ENCODE measurements at places on chromosomes 5 and 9.

DNA sequence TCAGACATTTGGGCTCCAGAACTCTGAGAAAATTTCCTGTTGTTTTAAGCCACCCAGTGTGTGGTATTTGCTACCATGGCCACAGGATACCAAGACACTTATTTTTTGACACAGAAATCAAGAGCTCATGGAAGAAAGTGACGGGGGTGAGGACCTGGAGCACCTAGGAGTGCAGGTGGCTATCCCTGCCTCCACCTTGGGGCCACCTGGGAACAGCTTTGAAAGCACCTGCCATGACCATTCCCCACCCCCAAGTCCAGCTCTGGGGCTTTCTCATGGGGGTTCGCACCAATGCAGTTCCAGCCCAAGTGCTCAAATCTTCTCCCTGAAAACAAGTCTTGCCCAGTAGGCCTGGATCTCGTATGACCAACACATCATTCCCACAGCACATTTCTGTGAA is 214.9 kb upstream of the IRX1 start:
- DNase-seq: no peak

DNA sequence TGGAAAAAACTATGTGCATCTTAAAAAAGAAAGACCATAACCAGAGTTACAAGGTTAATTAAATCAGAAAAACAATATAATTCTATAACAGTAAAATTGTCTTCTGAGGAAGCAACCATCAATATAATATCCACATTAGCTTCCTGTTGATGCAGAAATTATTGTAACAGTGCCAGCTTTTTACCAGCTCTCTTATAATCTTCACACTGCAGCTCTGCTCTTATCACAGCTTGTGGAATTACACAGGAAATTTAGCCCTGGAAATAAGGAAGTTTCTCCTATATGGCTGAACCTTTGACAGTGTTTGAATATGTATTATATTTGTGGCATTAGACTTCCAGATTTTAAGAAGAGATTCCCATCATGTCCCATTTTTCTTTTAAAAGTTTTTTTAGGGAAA is 49.1 kb upstream of the TEK start:
- DNase-seq: no peak

DNA sequence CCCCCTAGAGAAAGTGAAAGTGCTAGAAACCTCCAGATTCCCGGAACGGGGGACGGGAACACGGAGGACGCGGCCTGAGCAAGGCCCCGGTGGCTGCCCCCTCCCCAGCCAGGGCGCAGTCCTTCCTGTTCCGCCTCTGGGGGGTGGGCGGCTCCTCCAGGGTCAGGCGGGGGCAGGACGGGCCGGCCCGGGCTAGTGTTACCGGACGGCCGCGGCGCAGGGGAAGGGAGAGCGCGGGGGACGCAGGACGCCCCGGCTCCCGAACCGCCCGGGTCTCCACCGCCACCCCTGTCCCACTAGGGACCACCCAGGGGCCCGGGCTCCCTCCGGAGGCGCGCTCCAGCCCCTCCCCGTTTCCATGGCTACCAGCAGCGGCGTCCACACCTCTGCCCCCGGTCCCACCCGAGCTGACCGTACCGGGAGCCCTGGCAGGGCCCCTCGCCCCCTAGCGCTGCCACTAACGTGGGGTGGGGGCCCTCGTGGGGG is 579 bp downstream of the SLC12A7 start:
- no peak for DNase-seq

GRCh38 chr5:128949847-128950546 is 15.3 kb upstream of the SLC27A6 start:
- no peak for DNase-seq

DNA sequence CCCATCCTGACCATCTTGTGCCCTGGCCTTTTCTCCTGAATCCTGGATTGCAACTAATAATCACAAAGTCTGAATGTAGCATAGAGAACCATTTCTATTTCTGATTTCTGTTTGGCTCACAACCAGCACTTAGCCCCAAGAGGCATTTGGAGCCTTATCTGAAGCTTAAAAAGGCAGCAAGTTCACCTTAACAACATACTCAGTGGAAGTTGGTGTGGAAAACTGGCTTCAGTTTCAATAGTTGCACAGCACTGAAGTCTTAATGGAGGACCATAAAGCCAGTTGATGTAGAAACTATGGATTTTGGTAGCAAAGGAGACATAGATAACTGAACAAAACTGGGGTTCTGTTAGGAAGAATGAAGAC is 574.1 kb downstream of the PSAT1 start:
- DNase-seq: no peak

DNA sequence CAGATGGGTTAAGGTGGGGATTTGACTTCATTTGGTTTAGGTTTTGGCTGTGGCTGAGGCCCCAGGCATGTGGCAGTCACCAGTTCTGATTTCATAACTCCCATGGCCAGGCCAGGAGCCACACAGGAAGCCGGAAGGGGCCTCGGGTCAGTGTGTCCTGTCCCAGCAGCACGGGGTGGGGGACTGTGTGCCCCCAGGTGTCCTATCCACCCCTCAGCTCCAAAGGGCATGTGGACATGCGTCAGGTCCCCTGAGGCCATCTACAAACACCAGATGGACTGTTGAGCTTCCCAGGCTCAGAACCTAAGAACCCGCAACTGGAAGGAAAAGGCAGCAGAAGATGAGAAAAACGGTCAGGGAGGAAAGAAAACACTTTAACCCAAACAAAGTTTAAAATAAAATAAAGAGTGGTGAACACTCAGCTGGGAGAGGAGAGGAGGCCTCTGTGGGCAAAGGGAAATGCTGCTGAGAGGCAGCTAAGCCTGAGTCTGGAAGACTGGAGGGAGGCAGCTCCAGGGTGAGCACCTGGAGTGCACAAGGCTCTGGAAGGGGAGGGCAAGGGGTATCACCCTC is 260.8 kb downstream of the AUH start:
- DNase-seq: no peak

DNA sequence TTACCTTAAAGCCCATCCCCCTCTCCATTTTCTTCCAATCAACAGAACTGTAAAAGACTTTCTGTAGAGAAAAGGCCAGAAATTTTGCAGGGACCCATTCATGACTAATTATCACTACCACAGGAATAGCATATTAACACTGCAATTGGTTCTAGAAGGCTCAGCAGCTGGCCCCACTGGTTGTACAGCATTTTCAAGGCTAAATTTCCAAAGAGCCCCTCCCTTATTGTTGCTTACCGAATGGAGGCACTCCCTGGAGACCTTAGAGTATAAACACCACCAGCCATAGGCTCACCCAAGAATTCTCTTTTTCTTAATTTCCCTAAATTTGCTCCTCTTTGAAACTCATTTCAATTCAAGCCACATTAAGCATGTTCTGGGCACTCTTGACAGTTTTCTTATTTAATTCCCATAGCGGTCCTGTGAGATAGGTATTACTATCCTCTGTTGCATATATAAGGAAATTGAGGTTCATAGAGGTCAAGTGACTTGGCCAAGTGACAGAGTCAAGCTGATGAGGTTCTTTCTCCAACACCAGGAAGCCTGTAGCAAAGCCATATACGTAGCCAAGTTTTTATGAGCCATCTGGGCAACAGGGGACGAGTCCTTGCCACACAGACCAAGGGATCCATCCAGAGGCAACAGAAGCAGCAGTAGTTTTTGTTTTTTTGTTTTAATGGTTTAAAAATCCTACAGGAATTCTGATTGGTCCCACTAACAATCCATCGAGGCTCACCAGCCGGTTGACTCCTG is 83.9 kb upstream of the NR5A1 start:
- DNase-seq: no peak

GRCh38 chr9:26605367-26605766 is 287.2 kb downstream of the CAAP1 start:
- DNase-seq: no peak

- DNase-seq: no peak
These were observed 86.0 kb downstream of the PRRT1B start for GRCh38 chr9:131631306-131631705.

- DNase-seq: no peak
These were observed 248.1 kb upstream of the MAP3K1 start for GRCh38 chr5:56567278-56567677.

- no peak for DNase-seq
These were observed 19.7 kb upstream of the VLDLR start for GRCh38 chr9:2601785-2602378.

DNA sequence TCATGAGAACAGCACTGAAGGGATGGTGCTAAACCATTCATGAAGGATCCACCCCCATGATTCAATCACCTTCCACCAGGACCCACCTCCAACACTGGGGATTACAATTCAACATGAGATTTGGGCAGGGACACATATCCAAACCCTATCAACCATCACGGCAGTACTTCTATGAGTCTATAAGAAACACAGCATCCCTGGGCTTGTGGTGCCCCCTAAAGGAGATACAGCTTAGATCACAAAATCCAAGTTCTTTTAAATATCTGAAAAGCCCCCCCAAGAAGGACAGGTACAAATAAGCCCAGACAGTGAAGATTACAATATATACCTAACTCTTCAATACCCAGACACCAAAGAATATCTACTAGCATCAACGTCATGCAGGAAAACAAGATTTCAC is 233.7 kb upstream of the ADRA1B start:
- DNase-seq: no peak

GRCh38 chr5:43357878-43358281 is 44.7 kb upstream of the HMGCS1 start:
- DNase-seq: no peak

- DNase-seq: no peak
These were observed 1860.7 kb upstream of the WWC1 start for GRCh38 chr5:166430491-166431319.

- no peak for DNase-seq
These were observed 5.7 kb downstream of the TMEM245 start for GRCh38 chr9:109113892-109114609.

DNA sequence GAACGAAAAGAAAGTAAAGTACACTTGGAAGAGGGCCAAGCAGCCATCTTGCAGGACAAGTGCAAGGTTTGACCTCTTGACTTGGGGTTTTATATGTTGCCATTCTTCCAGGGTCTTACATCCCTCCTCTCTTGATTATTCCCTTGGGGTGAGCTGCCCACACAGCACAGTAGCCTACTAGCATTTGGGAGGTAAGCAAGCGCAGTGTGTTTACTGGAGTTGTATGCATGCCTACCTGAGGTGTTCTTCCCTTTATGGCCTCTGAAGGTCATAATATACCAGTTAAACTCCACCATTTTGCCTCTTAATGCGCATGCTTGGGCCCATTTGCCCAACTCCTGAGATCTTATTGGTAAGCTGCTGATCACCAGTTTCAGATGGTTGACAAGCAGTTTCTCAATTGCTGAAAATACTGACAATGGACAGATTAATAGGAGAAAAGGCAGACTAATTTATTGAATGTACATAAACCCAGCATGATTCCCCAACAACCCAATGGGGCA is 173.8 kb upstream of the SLC30A5 start:
- no peak for DNase-seq

- DNase-seq: no peak
These were observed 9.8 kb upstream of the CRHBP start for GRCh38 chr5:76943006-76943405.

DNA sequence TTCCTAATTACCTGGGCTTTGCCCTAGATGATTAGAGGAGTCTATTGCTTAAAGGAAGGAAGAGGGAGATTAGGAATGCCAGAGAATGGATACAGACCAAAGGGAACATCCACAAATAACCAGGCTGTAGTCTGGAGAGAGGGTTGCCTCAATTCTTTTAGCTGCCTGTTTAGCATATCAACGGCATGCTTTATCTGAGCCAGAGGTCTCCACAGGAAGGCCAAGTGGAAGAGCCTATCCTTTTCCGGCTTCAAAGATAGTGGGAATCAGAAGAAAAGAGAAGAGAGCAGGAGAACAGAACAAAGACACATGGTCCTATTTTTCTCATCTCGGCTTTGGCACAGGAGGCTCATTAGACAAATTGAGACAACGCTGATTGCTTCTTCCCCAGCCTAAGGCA is 142.4 kb downstream of the NMUR2 start:
- no peak for DNase-seq

DNA sequence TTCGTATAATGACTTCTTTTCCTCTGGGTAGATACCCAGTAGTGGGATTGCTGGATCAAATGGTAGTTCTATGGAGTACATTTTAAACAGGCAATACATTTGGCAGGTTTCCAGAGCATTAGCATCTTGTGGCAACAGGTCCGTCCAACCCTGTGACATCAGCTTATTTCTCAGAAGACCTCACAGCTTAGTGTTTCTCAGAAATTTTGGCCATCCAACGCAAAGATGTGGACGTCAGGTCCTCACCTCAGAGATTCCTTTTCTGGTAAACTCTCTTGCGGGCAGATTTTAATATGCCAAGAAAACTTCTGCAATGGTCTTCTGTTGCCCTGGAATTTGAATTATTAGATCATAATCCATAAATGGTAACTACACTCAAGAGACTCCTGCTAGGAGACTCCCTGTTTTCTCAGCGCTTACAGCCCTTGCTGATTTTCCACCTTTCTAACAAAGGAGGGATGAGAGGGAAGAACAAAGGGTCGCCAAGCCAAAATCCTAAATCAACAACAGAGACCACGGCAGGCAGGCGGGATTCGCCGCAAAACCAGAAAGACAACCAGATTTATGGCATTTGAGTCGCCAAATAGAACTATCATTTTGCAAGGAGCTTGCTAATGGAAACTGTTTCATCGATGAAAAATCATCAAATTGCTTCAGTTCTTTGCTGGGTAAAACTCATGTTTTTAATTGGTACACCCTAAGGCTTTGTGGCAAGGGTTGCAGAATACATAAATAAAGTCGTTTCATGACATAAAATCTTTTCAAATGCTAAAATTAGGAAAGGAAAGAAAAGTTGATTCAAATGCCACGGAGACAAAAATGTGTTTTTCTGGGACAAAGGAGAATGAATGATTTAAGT is 34.1 kb upstream of the PLPP1 start:
- no peak for DNase-seq

- DNase-seq: no peak
These were observed 47.0 kb downstream of the KIF24 start for GRCh38 chr9:34282096-34282495.

DNA sequence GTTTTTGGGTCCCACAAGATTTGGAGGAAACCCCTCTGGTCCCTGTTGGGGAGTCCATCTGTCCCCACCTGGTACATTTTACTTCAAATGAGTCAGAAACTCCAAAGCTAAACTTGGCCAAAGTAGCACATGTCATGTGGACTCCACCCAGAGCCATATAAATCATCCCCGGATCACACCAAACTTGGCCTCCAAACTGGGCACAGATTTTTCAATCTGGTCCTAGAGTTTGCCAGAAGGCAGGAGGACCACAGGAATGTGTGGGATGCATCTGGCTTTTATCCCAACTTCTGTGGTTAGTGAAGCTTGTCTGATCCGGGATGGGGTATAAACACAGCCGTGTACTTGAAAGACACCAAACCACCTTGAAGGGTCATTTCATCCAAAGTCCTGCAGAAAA is 66.3 kb downstream of the MAT2B start:
- DNase-seq: no peak

All from stimulated activated CD8-positive, alpha-beta memory T cell treated with anti-CD3 and anti-CD28 coated beads, Interleukin-7, amount 100 ng/mL, for 48 hours (primary cell).